ENCODE measurements at places on chromosomes 1 and 21.

DNA sequence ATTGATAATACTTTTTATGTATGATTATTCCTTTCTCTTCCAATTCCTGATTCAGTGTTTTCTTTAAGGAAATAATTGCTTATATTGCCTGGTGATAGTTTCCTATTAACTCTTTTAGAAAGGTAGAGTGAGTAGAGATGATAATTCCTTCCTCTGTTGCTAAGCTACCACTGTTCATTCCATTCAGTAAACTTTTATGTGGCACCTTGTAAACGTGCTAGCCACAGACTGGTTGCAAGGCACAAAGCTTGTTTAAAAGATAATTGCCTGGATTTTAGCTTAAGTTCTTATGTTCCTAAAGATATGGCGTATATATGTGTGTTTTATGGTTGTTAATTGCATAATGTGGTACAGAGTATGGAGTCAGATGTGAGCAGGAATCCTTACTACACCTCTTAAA, 3.2 kb downstream of the ZFYVE9 start:
- DNase-seq = no peak

DNA sequence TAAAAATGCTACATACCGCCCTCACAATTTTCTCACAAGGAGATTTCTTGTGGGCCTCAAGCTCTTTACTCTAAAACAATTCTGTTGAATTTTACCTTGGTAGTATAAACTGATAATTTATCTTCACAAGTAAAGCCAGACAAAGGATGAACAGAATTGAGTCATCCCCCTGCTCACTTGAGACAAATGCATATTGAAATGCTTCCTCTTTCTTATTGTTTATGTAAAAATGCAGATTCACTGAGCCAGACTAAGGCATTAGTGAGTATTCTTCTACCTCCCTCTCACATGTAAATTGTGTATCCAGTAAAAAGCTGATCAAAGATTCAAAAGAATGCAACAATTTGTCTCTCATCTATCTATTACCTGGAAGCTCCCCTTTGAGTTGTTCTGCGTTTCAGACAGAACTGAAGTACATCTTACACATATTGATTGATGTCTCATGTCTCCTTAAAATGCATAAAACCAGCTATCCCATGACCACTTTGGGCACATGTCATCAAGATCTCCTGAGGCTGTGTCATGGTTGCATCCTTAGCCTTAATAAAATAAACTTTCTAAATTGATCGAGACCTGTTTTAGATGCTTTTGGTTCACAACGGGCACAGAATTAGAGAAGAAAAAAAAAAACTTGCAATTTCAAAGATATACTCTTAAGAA, 743.1 kb upstream of the B3GALT2 start:
- no peak for DNase-seq

- DNase-seq = no peak
These were observed 1.9 kb downstream of the WDR26 start for GRCh38 chr1:224432672-224433040.

DNA sequence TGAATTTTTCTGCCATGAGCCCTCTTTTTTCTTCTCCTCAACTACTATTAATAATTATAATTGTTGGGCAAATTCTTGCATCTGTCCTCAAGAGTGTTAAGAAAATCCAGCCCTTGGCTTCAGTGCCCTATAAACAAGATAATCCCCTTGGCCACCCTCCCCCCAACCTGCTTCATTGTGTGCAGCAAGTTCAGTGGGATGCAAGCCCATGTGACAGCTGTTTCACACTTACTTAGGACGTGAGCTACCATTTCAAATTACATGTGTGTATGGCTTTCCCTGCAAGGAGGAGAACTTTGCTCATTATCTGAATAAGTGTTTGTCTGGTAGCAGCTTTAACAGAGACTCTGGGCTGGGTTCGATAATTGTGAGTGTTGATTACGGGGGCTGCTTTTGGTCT, 276.2 kb downstream of the CACNA1E start:
- DNase-seq = no peak
